NCI-H226 (cell line): ENCODE measurements at places on chromosomes 11 and 22.

DNA sequence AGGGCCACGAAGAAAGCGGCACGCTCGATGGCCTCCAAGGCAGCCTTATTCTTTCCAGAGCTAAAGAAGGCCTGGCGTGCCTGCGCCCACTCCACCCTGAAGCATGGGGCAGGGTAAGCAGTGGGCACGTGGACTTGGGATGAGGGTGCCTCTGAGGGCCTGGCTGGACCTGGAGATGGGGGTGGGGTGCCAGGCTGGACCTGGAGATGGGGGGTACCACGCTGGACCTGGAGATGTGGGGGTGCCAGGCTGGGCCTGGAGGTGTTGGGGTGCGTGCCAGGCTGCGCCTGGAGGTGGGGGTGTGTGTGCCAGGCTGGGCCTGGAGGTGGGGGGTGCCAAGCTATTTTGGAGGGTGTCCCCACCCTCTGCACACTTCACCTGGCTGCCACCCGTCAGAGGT lies 5.3 kb downstream of the CPT1B start:
- DNase-seq = no peak

DNA sequence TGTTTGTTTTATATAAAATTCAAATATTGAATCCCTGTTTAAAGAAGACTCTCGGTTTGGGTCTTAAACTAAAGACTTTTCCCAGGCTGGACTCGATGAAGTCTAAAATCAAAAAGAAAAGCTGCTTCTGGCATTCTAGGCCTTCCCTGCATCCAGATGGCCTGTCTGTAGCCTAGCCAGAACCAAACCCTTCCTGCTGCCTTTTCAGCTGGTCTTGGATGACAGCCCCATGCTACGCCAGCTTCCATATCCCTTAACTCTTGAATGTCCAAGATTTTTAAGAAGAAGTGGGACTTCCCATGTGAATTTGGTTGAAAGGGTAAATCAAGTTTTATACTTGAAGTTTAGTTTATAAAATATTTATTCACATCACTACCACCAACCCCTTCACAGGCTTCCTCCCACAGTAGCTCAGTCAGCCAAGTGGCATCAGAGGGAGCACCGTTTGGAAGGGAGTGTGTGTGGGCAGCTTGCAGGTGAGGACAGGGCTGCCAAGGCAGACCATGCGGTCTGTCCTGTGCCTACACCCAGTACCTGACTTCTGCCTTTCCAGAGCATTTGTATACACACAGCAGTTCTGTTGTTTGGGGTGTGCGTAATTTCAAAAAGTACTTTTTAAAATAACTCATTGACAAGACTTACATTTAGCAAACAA lies 18.2 kb upstream of the PSMA1 start:
- no peak for DNase-seq

DNA sequence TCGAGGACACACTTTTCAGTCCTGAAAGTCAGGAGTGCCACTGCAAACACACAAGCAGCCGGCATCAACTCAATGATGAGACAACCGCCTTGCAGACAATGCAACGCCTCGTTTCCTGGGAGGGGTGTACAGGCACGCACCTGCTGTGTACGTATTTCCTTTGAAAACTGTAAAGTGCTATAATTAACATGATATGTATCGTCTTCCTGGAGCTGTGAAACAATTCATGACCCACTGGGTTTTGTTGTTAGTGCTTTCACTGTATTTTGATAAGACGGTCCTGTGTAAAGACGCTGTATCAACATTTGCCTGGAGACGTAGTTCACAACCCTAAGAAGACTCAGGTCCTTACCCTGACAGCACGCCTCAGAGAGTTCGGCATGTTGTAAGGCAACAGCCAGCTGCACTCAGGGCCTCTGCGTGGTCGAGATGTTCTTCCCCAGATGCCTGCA lies 105.7 kb upstream of the ANO1 start:
- DNase-seq = no peak

DNA sequence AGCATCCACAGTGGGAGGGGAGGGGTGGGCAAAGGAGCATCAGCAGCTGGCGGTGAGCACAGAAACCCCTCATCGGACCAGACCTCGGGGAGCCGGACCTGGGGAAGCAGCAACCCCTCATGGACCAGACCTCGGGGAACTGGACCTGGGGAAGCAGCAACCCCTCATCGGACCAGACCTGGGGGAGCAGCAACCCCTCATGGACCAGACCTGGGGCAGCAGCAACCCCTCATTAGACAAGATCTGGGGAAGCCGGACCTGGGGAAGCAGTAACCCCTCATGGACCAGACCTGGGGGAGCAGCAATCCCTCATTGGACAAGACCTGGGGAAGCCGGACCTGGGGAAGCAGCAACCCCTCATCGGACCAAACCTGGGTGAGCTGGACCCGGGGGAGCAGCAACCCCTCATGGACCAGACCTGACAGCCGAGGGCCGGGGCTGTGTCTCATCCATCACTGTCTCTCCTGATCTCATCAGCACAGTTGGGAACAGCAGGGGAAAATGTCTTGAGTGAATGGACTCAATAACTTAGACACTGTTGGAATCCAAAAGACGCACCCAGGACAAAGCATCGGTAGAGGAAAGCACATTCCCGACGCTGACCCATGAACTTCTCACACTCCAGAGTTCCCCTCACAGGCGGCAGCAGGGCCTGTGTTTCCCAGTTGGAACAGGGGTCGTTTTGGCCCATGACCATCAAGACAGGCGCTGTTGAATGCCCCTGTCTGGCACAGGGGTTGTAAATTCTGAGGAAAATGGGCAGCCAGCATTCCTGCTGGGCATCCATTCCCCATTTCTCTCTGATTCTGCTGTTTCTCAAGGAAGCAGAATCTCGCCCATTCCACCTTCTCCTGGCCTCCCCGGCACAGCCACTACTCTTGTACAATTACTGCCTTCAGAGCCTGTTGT lies 1494.6 kb downstream of the TBC1D22A start:
- no peak for DNase-seq

DNA sequence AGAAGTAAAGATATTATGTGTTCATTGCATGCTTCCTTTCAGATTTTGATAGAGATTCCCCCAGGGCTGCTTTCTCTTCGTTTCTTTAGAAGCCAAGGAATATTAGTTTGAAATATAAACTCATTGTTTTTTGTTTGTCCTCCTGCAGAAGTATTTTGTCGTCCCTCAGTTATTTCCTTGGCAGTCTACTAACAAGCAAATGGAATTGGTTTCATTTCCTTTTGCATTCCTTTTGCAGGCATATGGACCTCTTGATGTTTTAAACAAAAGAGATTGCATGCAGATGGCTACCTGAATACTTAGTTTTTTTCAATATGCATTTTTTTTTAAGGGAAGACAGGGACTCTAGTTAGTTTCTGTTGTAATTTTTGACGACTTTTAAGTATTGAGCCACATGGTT lies 62.2 kb downstream of the BCL2L13 start:
- no peak for DNase-seq

DNA sequence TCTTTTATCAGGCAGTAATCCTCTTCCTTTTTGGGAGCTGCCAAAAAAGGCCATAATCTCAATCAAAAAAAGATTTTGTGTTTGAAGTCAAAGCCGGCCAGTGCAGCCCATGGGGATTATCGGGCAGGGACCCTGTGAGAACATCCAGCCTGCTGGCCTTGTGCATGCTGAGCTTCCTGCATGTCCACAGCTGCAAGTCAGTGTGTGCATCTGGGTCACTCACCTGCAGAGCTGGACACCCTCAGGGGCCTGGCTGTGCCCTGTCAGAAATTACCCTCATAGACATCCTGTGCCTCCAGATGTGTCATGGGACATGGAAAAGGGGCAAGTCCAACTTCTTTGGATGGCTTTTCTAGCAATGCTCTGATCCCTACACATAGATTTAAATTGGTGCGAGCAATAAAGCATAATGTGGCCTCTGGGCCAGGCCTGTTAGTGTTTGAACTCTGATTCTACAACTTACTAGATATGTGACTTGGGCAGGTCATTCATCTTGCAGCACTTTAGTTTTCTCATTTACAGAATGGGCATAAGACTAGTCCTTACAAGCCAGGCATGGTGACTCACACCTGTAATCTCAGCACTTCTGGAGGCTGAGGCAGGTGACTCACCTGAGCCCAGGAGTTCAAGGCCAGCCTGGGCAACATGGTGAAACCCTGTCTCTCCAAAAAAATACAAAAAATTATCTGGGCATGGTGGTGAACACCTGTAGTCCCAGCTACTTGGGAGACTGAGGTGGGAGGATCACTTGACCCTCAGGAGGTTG lies 81.6 kb upstream of the LARGE1 start:
- no peak for DNase-seq
